ENCODE measurements at places on chromosomes 16 and 17. TPM values are rescaled to one million over a fixed set of nuclear protein-coding genes. Genes with fewer than 3 reads are reported as not detected.

DNA sequence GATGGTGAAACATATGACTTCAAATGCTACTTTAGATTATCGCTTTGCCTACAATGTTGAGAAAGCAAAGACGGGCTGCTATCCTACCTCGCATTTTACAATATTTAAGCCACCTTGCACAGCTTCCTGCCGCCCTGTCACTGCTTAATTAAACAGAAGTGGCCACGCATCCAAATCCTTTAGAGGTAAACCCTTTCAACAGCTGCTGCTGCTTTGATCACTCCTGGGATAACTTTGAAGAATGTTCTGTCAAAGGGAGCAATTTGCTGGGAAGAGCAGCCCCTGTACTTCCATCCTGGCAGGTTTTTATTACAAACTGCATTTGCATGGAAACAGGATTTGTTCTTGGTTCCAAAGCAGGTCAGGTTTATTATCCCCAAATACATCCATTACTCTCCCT, 24.2 kb upstream of the SSTR2 start:
- no peak for DNase-seq

GRCh38 chr16:78976212-78976611, 624.3 kb downstream of the MAF start:
- DNase-seq = no peak

The KRT33B gene
- 0.21 TPM for polyA plus RNA-seq

GRCh38 chr16:69840975-69841374, 78.8 kb downstream of the WWP2 start:
- no peak for DNase-seq

DNA sequence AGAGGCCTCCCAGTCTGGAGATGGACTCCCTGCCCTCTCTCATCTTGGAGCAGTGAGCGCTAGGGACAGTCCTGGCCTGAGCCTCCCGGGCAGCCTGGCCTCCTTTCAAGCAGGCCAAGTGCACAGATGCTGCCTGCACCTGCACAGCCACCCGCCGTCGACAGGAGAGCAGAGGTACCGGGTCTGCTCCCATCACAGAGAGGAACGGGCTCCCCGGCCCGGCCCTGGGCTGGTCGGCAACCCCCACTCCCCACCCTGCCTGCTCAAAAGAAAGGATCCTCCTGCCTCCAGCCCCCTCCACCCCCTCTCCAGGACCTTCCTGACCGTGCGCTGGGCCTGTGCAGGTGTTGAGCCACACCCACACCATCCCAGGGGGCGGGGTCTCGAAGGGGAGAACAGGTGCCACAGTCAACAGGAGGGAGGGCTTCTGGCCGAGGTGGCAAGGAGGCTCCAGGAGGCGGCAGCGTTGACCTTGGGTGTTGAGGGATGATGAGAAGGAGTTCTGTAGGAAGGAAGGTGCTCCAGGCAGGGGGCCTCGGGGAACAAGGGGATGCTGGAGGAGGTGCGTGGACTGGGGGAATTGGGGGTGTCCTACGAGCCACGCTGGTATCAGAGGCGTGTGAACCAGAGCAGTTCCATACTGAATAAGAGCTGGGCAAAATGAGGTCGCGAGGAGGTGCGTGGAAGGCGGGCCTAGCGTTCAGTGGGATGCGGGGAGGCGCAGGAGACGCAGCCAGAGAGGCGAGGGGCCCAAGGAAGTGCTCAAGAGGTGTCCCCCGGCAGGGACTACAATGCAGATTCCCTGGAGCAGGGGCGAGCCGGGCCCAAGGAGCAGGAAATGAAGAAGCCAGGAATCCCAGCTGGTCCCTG, 967 bp upstream of the CDH15 start:
- DNase-seq = no peak

The SHISA9 gene
- polyA plus RNA-seq = 0.08 TPM

DNA sequence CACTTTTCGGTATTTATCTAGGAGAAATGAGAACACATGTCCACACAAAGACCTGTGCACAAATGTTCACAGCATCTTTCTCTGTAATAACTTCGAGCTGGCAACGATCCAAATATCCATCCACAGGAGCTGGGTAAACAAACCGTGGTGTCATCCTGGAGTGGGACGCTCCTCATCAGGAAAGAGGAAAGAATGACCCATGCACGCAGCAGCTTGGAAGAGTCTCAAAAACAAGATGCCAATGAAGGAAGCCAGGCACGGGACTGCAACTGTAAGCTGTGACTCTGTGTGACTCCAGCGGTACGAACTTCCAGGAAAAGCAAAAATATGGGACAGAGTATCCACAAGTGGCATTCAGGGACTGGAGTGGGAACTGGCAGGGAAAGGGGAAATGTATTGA, 36.7 kb upstream of the CIBAR2 start:
- DNase-seq = no peak

Measured in keratinocyte (primary cell).